SHP77 (cell line): ENCODE measurements at places on chromosomes 11 and 22.
A peak's percentile ranks its signal among the peaks of the same experiment; 100 is the strongest.

GRCh38 chr11:134950692-134951304, 538.8 kb upstream of the B3GAT1 start:
- DNase-seq: no peak

- DNase-seq: peak; percentile 1
These were observed 367 bp downstream of the HPS5 start for GRCh38 chr11:18321578-18321968.

DNA sequence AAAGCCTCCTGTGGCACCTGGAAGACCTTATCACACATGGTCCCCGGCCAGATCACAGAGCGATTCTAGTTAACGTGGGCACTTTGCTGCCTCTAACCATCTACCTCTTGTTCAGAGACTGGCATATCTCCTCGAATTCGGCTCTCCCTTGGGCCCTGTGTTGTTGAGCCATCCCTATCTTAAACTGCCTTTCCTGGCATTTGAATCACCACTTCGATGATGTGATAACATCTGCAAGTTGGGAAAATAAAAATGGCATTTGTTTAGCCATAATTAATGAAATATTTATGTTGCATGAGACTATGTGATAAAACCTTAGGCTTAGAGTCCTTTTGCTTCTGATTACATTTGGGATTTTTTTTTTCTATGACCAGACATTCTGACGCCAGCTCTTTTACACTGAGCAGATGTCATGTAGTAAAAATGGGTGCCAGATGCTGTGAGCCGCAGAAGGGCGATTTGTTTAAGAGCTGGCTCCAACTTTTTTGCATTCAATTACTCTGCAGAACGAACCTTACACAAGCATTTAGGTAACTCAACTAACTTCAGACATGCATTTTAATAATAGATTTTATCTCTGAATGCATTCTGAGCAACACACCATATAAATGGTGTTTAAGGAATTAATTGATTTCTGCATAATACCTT, 58.5 kb upstream of the PARVA start:
- peak; percentile 51 for DNase-seq

DNA sequence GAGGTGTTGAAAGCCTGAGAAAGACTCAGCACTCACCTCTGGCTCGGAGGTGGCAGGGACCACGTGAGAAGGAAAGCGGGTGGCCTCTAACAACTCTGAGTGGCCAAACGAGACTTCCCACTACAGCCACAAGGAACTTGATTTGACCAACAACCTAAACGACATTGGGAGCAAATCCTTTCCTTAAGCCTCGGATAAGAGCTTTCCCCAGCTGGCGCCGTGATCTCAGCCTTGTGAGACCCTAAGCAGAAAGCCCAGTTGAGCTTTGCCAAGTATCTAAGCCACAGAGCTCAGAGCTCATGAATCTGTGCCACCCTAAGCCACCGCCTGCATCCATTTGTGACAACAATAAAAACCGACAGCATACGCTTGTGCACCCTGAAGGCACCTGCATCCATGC, 636.0 kb downstream of the TBC1D22A start:
- DNase-seq: no peak

DNA sequence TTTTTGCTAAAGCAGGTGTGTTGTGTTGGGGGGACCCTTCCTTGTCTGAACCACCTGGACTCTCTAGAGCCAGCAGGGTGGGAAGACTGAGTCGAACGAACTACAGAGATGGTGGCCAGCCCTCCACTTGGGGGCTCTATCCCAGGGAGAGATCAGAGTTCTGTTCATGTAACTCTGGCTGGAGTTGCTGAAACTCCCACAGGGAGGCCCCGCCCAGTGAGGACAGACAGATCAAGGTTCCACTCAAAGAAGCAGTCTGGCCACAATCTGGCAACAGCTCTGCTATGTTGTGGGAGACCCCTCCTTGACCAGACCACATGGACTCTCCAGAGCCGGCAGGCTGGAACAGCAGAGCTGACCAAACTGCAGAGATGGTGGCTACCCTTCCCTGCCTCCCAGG, 20.2 kb upstream of the OR5AK2 start:
- no peak for DNase-seq
